ENCODE measurements at places on chromosomes 4 and X.

GRCh38 chr4:101419336-101420135 is 72.2 kb upstream of the PPP3CA start:
- DNase-seq, result peak; percentile 27

DNA sequence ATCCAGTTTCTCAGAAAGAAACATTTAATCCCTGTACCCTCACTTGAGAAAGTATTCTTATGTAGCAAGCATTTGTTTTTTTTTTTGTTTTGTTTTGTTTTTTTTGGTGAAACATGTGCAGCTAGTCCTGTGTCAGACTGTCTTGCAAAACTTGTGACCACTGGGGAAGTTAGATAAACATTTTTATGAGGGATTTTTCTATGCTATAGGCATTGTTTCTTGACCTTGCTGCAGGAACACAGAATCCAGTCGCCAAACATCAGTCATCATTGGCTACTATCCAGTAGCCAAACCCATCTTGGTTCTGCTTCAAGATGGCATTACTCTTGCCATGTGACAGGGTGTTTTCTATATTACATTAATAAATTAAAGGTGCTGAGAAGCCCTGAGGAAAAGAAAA is 7.7 kb upstream of the MAPK10 start:
- no peak for DNase-seq

DNA sequence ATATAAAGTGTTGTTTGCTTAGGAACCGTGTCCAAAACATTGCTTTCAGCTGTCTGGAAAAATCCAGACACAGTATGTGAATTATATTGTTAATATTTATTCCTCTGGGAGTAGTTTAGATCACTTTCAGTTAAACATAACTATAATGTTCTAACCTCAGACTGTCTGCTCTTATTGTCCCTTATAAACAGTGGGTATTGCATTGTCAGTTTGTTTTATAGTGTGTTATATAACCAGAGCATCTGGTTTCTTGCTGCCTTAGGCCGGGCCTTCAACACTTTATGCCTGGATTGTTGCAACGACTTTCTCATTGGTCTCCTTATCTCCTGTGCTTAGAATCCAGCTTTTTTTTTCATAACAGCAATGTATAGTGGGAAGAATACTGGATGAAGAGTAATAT is 26.4 kb downstream of the ATG4A start:
- no peak for DNase-seq

- DNase-seq, result no peak
These were observed 940.6 kb downstream of the PCDH19 start for GRCh38 chrX:99469439-99469838.

- DNase-seq, result no peak
These were observed 158.6 kb upstream of the ADGRL3 start for GRCh38 chr4:61041527-61041926.

- no peak for DNase-seq
These were observed 36.9 kb downstream of the NR3C2 start for GRCh38 chr4:148405161-148405893.

GRCh38 chr4:128810331-128810870 is 901 bp downstream of the JADE1 start:
- no peak for DNase-seq

DNA sequence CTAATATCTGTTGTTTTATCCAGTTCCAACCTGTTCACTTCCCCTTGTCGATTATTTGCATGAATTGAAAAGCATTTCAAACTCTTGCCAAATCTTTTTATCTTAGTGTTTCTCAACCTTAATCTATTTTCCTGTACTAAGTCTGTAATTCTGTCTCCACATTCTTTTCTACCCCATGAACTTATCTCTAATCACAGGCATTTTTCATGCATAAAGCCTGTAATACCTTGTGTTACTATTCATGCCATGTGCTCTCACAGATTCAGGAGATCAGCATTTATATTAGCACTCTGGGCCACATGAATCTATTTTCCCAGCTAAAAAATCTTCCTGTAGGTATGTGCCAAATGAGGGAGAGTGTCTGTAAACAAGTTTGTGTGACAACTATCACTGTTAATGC is 1360.9 kb downstream of the STIM2 start:
- DNase-seq, result no peak

GRCh38 chr4:71711044-71711984 is 72.6 kb downstream of the GC start:
- DNase-seq, result no peak

GRCh38 chr4:15888515-15888914 is 50.0 kb downstream of the FGFBP1 start:
- DNase-seq, result no peak

All from neuronal stem cell (in vitro differentiated cells).